ENCODE measurements at places on chromosomes 6 and 20.

DNA sequence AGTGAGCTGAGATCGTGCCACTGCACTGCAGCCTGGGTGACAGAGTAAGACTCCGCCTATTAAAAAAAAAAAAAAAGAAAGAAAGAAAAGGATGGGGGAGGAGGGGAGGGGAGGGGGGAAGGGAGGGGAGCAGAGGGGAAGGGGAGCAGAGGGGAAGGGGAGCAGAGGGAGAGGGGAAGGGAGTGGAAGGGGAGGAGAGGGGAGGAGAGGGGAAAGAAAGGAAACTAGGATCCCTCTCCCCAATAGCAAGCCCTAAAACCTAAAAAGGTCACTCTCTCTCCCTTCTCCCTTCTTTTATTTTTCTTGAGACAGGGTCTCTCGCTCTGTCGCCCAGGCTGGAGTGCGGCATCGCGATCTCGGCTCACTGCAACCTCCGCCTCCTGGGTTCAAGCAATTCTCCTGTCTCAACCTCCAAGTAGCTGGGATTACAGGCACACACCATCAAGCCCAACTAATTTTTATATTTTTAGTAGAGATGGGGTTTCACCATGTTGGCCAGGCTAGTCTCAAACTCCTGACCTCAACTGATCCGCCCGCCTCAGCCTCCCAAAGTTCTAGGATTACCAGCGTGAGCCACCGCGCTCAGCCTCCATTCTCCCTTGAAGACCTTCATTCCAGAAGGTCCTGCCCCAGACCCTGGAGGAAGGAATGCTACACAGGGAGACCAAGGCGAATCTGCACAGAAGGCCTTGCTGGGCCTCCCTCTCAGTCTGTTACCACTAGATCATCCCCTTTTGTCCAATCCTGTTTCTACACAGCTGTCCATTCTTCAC lies 45.8 kb upstream of the PIM1 start:
- no peak for DNase-seq

GRCh38 chr6:139325125-139325524 lies 33.3 kb upstream of the TXLNB start:
- DNase-seq = no peak

DNA sequence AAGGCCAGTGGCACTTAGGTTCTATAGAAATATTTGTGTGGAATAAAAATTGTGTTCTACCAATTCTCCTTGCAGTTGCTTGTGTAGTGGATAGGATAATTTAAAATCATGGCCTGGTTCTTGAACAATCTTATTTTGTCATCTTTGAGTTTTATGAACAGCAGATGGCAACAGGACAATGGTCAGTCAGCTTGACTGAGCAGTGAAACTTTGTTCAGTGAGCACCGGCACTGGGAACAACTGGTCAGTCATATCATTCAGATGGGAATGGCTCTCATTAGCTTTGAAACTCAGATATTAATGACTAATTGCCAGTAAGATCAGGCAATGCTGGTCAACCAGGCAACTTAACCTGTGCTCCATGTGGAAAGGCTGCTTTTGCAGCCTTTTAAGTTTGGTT lies 129.2 kb downstream of the BCKDHB start:
- no peak for DNase-seq

- DNase-seq = no peak
These were observed 226.0 kb upstream of the TSHZ2 start for GRCh38 chr20:52746190-52746589.

- no peak for DNase-seq
These were observed 23.1 kb downstream of the NCR2 start for GRCh38 chr6:41358503-41358902.

GRCh38 chr6:158686311-158686710 lies 36.5 kb downstream of the SYTL3 start:
- DNase-seq = no peak

Data from 8988T (cell line).